Stimulated activated CD8-positive, alpha-beta memory T cell treated with anti-CD3 and anti-CD28 coated beads, Interleukin-7, amount 100 ng/mL, for 4 hours (primary cell): ENCODE measurements at places on chromosomes 2 and 18.

GRCh38 chr18:12911025-12911928 lies 27.2 kb upstream of the PTPN2 start:
- DNase-seq: peak; percentile 65

GRCh38 chr2:128622371-128622770 lies 303.7 kb upstream of the HS6ST1 start:
- no peak for DNase-seq

- no peak for DNase-seq
Observed at GRCh38 chr2:70999362-70999761, 4.7 kb upstream of the TEX261 start.

DNA sequence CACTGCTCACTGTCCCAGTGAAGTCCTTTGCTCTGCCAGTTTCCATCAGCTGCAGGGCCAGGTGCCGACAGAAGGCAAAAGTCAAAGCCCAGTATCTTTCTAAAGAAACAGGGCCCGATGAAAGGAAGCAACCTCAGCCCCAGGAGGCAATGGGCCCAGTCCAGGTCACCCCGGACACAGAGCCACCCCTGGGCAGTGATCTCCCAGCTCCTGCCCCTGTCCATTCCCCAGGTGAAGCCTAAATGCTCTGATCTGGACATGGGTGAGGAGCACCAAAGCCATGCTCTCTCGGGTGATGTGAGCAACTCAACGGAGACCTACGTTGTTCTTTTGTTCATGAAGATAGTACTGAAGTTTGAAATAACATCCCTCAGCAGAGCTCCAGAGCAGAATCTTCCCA lies 61.6 kb downstream of the HDAC4 start:
- no peak for DNase-seq

GRCh38 chr2:231666171-231667095 lies 41.9 kb upstream of the PTMA start:
- DNase-seq: no peak

DNA sequence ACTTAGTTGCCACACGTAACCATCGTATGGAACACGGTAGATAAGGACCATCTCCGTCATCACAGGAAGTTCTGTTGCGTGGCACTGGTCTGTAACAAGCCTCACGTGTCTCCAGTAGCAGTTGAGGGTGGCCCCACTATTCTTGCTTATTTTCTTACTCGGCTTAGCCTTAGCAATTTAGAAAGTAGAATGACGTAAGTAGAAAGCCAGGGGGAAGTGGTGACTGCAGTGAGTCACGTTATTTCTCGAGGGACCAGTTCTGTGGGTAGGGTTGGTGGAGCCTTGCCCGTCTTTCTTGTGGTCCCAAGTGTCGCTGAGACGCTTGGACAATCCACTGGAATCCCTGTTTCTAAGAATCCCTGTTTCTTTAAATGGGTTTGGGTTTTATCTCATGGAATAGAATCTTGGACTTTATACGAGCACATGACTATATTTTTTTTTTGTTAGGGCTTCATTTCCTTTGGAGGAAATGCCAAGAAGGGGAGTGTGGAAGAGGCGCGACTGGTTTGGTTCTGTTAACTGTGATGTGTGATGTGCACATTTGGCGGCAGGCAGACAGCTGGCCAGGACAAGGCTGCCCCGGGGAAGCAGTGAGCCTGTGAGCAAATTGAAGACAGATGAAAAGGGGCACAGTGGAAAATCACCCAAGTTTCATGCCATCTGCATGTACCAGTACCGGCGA lies 96.2 kb downstream of the CABLES1 start:
- peak; percentile 65 for DNase-seq

GRCh38 chr2:146385031-146385430 lies 1459.8 kb upstream of the ACVR2A start:
- no peak for DNase-seq

DNA sequence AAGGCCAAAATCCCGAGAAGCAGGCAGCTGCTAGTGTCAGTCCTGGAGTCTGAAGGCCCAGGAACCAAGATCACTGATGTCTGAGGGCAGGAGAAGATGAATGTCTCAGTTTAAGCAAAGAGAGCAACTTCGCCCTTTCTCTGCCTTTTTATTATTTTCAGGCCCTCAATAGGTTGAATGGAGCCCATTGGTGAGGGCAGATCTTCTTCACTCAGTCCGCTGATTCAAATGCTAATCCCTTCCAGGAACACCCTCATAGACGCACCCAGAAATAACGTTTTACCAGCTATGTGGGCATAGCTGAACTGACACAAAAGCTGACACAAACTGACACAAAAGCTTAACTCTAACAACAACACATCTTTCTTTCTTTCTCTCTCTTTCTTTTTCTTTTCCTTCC lies 78.0 kb upstream of the KCNJ3 start:
- no peak for DNase-seq

DNA sequence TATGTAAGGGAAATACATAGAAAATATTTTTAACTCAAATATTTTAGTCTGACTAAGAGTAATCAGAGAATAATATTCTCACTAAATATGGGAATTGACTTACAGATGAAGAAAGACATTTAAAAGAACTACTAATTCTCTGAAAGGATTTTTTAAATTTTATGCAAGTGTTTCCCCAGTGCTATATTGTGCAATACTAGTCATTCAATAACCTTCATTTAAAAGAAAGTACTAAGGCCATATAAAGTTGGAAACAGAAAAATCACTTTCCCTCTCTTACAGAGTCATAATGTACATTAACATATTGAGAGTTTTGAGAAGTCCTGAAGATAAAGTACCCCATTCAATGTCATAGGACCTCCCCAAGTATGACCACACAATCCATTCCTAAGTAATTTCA lies 584.6 kb upstream of the ACVR2A start:
- no peak for DNase-seq

DNA sequence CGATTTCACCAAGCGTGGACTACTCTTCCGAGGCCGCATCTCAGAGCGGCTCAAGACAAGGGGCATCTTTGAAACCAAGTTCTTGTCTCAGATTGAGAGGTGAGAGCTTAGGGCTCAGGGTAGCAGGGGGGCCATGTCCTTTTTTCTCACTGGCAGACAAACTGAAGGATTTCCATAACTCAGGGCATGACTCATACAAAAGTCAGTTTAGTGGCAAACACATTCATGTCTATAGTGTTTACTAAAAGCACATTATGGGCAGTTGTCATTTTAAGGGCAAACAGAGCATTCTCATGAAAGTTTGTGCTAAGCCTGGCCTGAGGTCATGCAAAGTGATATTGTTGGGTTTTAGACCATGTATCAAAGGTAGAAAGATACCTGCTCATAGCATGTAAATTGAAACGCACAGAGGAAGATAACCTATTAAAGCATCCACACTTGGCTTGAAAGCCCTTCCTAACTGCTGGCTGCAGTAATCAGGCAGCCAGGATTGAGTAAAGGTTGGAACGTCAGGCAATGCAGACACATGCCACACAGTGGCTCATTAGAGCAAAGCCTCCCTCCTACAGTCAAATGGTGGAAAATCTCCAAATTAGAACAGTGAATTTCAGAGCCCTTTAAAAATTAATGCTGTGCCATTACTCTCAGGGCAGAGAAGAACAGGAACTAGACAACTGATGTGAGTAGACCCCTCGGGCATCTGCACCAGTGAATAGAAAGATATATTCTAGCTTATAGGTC lies 54.2 kb downstream of the HK2 start:
- no peak for DNase-seq

DNA sequence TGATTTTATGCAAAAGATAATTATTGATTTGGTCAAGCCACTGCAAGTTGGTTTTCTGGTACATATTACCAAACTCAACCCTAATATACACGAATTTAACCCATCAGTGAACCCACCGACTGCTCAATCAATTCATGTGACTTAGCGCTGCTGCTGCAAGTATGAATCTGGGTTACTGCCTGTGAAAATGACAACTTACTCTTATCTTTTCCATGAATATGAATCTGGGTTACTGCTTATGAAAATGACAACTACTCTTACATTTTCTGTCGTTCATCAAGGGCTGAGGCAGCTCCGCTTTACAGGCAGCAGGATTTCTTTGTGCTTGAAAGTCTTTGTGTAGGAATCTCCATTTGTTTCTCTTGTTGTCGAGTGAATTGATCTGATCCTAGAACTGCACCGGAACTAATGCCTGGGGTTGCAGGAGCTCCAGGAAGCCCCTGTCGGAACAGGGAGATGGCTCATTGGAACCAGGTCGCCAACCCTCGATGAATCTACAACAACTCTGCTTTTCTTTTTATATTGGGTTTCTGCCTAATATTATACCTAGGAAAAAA lies 22.1 kb upstream of the ALKAL2 start:
- no peak for DNase-seq

DNA sequence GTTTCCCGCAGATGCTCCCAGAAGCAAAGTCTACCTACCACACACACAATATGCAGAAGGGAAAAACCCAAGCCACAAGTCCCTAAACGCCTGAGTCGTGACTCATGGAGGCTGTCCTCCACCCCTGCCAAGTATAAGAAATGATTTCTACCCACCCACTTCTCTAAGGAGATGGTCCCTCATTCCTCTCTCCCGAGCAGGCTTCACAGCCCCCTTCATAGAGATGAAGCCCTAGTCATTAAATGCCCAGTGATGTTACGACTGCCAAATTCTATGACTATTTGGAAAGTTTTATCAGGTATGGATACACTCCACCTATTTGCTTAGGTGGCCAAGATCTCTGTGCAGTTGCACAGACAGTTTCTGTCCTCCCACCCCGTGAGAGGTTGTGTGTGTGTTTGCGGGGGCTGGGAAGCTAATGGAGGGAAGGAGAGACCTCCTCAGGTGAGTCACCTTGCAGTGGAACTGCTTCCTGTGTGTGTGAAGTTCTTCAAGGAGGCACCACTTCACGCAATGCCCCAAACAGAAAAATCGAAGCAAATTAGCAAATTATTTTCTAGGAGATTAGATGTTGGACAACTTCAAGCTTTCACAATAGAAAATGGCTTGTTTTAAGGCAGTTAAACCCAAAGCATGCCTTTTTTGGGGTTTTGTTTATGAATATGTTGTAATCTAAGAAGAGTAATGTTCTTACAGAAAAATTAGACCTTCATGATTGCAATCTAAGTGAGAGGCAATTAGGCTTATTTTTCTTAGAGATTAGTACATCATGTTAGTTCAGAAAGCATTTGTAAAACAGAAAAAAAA lies 175.2 kb downstream of the TGIF1 start:
- DNase-seq: peak; percentile 46

- no peak for DNase-seq
Observed at GRCh38 chr2:16005816-16006536, 65.6 kb downstream of the MYCN start.

GRCh38 chr2:32249731-32250236 lies 14.9 kb downstream of the NLRC4 start:
- no peak for DNase-seq

DNA sequence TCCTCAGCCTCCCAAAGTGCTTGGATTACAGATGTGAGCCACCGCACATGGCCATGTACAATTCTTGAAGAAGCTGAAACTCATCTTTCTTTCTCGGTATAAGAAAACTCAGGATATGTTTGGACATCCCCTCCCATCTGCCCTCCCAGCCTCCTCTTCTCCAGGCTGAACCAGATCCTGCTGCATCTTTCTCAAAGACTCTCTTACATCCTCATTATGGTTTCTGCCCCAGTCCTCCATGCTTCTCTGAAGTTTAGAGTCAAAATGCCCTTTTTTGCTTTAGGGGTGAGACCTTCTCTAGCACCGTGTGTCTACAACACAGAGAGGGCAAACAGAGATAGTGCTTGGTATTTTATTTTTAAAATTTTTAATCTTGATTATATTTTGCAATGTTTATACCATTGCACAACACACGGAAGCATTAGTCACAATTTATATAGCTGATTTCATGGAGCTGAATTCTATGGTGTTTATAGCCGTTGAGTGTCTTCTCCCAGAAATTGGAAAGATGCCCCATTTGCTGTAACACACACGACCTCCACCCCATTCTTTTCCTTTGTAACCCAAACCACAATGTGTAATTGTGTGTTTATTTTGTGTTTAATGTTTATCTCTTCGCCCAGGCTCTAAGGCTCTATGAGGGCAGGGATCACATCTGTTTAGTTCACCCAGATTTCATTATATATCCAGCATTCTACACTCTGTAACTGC lies 206.0 kb upstream of the TNP1 start:
- DNase-seq: no peak

GRCh38 chr2:99776206-99776905 lies 286.5 kb upstream of the REV1 start:
- DNase-seq: no peak

GRCh38 chr2:66101206-66101605 lies 333.7 kb upstream of the MEIS1 start:
- no peak for DNase-seq

DNA sequence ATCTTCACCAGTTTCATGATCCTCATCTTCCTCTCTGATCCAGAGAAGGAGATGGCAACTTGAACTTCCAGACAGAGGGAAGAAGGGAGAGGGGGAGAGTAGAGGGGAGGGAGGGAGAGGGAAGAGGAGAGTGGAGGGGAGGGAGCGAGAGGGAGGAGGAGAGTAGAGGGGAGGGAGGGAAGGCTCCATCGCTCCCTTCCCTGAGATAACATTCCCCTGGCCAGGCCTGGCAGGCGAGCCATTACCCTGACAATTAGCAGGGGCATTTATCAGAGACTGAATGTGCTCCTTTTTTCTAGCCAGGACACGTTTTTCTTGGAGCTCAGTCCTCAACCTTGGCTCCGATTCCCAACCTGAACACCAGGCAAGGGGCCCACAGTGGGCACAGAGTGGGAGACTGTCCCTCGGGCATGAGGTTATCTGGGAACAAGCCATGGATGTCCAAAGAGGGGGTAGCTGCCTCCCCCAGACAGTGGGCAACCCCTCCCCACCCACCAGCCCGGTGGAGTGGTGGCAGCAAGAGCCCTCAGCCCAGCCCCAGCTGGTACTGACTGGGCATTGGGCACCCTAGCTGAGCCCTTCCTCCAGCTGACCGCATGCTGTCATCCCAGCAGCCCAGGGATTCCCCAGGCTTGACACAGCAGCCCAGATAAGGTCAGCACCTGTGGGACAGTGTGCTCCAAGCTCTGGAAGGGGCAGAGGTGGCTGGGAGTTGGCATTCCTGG lies 81.8 kb downstream of the TNS1 start:
- DNase-seq: no peak

GRCh38 chr2:128320906-128321771 lies 2.5 kb upstream of the HS6ST1 start:
- no peak for DNase-seq

GRCh38 chr2:171293661-171294060 lies 133.0 kb upstream of the TLK1 start:
- no peak for DNase-seq

DNA sequence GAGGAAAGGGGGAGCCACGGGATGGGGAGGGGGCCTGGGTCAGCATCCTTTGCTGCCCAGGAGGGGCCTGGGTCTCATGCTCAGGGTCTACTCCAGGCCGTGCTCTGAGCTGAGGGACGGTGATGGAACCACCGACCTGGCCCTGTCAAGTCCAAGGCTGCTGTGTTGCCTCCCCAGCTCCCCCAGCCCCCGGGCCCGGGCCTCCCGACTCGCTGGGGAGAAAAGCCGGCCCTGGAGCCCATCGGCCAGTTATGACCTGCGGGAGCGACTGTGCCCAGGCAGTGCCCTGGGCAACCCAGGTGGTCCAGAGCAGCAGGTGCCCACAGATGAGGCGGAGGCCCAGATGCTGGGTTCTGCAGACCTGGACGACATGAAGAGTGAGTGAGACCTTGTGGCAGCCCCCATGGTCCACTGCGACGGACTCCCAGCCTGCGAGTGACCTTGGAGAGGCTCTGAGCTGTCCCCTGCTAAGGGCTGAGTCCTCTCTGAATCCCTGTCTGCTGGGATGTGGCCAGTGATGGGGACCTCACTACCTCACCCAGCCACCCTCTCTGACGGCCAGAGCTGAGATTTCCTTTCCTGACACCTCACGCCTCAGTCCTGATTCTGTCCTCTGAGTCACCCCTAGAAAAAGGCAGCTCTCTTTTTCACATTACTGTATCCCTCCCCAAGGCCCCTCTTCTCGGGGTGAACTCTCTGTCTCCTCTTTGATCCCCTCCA lies 2.7 kb downstream of the SLC4A3 start:
- no peak for DNase-seq

- DNase-seq: no peak
Observed at GRCh38 chr2:11056614-11057013, 98.7 kb upstream of the SLC66A3 start.
